ENCODE measurements at places on chromosomes 11 and 22.

GRCh38 chr11:21278840-21279239 is 609.5 kb downstream of the NELL1 start:
- DNase-seq: no peak

DNA sequence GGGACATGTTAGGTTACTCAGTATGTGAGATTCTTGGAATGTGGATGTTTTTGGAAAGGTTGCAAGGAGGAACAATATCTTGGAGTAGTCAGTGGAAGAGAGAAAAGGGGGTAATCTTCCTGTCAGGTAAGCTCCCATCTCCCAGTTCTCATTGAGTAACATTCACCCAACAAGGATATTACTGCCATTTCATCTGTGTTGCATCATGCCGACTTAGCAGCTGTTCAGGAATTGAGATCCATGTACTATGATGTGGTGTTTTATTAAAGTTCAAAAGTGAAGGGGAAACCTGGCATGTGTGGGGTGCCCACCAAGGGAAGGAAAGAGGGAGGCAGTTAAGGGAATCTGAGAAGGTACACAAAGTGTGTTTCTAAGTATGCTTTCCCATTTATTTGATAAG is 58.4 kb upstream of the RASSF10 start:
- DNase-seq: no peak

GRCh38 chr11:134460881-134461280 is 48.8 kb upstream of the B3GAT1 start:
- DNase-seq: no peak

GRCh38 chr11:122108192-122108799 is 7.7 kb downstream of the BLID start:
- DNase-seq: no peak

DNA sequence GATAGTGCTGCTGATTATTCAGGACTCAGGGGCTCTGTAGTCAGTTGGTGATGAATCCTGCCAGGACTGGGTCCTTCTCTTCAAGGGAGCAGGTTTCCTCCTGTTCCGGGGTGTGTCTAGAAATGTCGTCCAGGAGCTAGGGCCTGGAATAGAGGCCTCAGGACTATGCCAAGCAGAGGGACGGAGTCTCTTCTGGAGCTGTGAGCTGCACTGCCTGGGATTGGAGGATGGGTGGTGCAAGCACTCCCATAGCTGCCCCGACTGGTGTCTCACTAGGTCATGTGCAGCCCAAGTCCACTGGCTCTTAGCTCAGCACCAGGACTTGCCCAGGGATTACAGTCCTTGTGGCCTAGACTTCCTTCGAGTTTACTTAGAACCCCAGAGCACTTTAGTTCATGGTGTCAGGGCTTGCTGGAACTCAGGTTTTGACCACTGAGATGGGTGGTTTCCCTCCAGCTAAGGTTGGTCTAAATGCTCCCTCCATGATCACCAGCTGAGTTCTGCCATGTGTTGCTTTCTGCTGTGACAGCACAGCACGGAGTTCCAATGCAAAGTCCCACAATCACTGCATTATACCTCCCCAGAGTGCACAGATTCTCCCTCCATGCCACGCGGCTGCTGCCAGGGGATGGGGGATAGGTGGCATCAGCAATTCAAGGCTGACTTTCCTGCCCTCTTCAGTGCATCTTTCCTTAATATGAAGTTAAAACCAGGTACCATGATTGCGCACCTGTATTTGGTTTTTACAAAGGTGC is 42.6 kb upstream of the SHANK2 start:
- no peak for DNase-seq

- DNase-seq: no peak
Observed at GRCh38 chr22:17974703-17975372, 49.5 kb downstream of the MICAL3 start.

GRCh38 chr11:107496011-107496410 is 38.4 kb upstream of the CWF19L2 start:
- no peak for DNase-seq

- no peak for DNase-seq
Observed at GRCh38 chr22:38080850-38081635, 2.9 kb downstream of the SLC16A8 start.

DNA sequence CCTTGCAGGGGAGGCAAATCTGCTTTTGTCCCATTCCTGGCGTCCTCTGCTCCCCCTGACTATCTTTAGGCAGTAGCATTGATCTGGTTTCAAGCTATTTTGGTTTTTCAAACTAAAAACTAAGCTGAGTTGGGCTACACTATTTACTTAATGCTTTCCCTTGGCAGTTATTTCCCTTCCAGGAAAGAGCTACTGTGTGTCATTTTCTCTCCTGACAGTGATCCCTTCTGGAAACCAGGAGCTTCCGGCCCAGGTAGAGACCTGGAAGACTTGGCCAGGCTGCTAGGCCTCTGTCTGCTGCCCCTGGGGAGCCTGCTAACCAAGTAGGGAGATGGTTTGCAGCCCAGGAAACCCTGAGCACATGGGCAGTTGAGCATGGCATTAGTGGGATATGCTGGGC is 35.0 kb downstream of the NAV2 start:
- DNase-seq: no peak

DNA sequence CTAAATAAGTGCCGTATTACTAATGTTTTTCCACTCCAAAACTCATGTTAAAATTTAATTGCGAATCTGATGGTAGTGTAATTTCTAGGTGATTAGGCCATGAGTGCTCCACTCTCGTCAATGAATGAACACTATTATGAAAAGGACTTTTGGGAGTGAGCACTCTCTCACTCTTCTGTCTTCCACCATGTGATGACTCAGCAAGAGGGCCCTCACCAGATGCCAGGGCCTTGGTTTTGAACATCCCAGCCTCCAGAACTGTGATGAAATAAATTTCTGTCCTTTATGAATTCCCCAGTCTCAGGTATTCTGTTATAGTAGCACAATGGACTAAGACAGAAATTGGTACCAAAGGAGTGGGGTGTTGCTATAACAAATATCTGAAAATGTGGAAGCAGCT is 8.1 kb downstream of the JRKL start:
- DNase-seq: no peak

DNA sequence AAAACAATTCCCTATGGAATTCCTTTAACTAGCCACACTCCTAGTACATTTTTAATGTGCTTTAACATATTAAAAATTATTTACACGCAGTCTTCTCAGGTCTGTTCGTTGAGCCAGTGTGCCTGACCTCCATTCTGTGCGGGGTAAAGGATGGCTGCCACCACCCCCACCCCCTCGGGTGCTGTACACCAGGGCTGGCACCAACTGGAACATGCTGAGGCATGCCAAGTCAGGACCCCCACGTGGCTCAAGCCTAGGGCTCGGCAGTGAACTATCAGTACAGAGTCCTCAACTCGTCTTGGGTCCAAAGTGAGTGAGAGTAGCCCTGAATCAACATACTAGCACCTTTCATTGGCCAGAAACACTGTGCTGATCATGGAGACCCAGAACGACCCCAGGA is 32.5 kb upstream of the PHF21B start:
- DNase-seq: no peak

DNA sequence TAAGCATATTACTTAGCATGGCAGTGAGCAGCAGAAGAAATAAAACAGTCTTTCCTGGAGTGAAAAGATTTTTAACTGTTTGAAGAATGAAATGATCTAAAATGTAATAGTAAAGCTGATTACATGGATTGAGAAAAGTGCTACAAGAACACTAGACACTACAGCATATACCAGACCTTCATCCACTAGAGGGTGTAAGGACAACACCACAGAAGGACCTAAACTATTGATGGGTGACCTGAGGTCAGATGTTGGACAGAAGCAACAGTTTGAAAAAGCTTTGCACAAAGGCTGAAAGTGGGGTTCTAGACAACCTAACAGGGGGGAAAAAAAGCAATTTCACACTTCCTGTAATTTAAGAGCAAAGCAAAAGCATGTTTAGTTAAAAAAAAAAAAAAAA is 97.7 kb downstream of the RBFOX2 start:
- DNase-seq: no peak

GRCh38 chr11:93464927-93465540 is 78.2 kb downstream of the SMCO4 start:
- DNase-seq: no peak

DNA sequence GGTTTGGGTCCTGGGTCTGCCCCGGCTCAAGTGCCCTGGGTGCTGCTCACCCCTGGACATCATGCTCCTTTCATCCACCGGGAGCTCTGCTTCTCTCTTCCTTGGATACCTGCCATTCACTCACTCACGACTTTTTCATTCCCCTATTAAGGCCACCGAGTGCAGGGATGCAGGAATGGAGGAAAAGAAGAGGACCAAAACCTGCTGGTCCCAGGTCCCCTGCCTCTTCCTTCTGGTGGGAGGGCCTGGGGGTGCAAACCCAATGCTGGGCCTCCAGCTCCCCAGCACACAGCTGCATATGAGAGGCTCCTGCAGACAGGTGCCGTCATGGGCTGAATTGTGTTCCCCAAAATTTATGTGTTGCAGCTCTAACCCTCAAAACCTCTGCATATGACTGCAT is 36.8 kb upstream of the MYEOV start:
- DNase-seq: no peak

DNA sequence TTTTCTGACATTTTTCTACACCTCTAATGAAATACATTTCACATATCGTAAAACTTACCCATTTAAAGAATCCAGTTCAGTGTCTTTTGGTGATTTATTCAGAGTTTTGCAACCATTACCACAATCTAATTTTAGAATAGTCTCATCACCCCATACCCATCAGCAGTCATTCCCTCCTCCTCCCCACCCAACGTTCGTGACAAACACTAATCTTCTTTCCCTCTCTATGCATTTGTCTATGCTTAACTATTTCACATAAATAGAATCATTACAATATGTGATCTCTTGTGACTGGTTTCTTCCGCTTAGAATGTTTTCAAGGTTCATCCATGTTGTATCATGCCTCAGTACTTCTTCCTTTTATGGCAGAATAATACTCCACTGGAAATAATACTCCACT is 9.5 kb downstream of the TTC28 start:
- no peak for DNase-seq

DNA sequence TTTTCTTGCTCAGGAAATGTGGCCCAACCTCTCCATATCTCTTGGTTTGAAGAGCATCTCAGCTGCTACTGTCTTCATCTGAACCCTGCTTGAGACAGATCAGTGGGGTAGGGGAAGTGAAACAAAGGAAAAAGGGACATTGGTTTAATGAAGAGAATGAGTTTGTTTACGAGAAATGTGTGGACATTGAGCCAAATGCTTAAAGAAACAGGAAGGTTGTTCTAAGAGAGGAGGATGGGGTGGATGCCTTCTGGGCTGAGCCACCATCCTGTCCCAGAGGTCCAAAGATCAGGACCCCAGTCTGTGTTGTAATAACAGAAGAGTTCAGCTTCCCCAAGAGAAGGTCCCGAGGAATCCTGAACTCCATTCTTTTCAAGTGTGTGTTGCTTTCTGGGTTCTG is 369.7 kb downstream of the INSC start:
- DNase-seq: no peak

DNA sequence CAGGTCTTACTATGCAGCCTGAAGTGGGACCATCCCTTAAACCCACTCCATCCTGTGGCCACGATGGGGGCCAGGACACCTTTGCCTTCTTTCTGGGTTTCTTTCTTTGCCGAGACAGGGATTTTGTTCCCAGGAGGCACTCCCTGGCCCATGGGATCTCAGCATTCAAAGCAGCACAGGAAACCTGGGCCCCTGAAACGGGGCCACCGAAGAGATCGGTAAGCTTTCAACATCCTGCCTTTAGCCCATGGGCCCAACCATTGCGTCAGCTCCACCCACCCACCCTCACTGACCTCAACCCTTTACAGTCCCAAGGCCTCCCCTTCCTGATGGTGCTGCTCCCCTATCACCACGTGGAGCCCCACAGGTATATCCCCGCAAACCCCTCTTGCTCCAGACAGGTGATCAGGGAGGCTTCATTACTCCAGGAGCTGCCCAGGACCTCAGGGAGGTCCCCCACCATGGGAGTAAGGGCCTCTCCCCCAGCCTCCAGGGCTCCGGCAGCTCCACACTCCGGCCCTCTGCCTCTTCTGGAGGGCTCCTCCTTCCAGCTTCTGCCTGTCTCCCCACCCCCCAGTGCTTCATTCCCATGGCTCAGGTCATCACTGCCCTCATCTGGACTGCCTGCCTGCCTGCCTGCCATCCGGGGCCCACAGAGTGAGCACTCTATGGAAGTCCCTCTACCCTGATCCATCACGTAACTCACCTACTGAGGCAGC is 42.0 kb upstream of the TUB start:
- DNase-seq: no peak

DNA sequence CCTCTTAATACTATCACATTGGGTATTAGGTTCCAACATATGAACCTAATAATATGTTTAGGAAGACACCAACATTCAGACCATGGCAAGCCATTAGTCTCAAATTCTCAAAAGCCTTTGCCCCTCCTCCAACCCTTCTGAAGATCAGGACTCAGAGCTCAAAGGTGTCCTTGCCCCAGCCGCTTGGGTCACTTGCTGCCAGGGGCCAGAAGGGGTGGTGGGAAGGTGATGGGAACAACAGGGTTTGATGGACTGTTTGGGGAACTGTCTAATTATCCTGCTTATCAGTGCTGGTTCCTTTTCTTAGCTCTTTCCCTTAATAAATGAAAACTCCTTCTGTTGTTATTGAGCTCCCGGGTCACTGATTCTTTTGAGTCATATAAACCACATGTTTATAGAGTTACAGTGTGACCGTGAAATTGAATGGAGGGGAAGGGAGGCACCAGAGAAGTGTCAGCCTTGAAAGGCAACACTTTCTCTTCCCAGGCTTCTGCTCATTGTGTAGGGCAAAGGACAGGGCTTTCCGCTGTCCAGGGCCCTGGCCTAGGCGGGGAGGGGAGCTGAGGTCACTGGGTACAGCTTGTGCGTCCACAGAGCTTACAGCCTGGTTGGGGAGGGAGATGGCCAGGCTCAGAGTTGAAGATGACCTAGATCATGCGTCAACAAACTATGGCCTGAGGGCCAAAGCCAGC is 105.1 kb downstream of the FBXO7 start:
- no peak for DNase-seq

- DNase-seq: no peak
Observed at GRCh38 chr11:69906453-69906907, 87.3 kb upstream of the FGF3 start.

GRCh38 chr11:44030996-44031395 is 16.8 kb upstream of the ACCSL start:
- DNase-seq: no peak

GRCh38 chr11:93659841-93660240 is 1.6 kb upstream of the CEP295 start:
- no peak for DNase-seq

DNA sequence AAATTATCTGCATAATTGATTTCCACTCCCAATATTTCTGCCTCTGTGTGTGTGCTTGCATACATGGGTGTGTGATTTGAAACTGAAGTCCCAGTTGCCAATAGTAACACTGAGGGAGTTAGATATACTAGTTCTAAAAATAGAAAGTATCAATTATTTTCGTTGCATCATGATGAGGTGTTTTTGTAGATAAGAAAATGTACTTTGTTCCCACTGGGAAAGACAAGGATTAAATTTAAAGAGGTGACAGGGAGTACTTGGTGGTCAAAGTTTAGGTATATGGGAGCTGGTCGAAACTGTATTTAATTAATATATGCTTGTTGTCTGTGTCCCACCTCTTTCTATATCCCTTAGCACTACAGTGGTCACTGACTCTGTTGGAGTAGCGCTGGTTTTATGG is 444.5 kb downstream of the NELL1 start:
- DNase-seq: no peak

- DNase-seq: no peak
Observed at GRCh38 chr11:18088966-18089365, 16.9 kb downstream of the SAAL1 start.
